ENCODE measurements at places on chromosomes 11 and 22. TPM values are rescaled to one million over a fixed set of nuclear protein-coding genes. Genes with fewer than 3 reads are reported as not detected.

The CHRNA10 gene
- total RNA-seq: 0.88 TPM

The MUC5AC gene
- total RNA-seq: not detected

The SDHAF2 gene
- total RNA-seq: 58.7 TPM

The LMO2 gene
- 20.0 TPM for total RNA-seq

The CTSW gene
- total RNA-seq: 1.6 TPM

Measured in breast epithelium (tissue), 4 donors.